RPMI7951 (cell line): ENCODE measurements at places on chromosomes 2 and 18. TPM values are rescaled to one million over a fixed set of nuclear protein-coding genes. Genes with fewer than 3 reads are reported as not detected.

DNA sequence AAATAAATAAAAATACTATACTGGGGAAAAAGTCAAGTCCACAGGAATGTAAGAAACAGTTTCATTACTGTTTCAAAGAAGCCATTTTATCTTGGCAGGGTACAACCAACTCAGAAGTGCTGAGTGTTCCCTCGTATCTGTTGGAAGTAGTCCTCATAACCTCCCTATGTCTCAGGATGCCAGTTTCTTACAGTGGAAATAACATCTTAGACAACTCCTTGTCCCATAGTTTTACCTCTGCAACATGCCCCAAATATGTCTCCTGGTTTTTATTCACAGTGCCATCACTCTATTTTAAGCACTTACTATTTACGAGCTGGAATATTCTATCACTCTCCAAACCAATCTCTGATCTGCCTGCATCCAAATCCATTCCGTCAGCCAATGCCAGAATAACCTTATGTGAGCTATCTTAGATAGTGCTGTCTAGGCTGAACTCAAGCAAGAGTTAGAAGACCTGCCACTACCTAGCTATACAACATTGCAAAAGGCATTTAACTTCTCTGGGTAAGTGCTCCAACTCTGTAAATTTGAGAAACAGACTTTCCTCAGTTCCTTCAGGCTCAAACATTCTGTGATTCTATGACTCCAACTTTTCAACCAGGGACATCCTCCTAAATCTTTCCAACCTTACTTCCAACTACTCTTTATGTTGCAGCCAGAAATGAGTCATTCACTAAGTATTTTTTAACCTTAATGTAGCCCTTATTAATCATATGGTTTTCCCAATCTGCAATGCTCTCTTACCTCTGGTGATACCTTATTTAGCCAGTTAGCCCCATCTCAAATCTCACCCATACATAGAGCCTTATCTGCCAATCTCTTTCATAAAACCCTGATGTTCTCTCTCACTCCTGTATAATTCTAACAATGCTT is 66.7 kb downstream of the RTN4 start:
- DNase-seq, result peak; percentile 64

Gene LIMS1
- total RNA-seq, result 56.1 and 66.0 TPM in 2 replicates

Gene TFCP2L1
- total RNA-seq, result under 0.01 TPM in 1 of 2 replicates, not detected in the other

GRCh38 chr2:224169847-224170246 is 130.8 kb upstream of the SERPINE2 start:
- no peak for DNase-seq

- no peak for DNase-seq
Observed at GRCh38 chr2:204036706-204037105, 100.1 kb downstream of the ICOS start.

- DNase-seq, result no peak
Observed at GRCh38 chr2:159832858-159833257, 34.9 kb upstream of the CD302 start.

- no peak for DNase-seq
Observed at GRCh38 chr2:101002562-101003277, 631 bp downstream of the RPL31 start.

DNA sequence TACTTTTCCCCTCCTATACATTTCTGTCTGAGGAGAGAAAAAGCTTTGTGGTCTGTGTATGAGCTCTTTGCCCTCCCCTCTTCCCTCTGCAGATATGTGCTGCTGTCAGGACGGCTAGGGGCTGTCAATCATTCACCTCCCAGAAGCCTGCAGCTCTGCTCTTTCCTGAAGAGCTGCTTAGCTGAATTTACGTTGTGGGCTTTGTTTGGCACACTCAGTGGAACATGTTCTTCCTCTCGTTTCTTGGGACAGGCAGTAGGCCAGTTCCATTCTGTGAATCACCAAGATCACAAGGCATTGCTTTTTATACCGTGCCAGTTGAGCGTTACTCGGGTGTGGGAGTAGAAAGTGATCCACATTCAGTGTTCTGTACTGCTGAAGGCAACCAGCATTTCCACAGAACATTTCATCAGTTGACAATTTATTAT is 136.7 kb downstream of the LAMA3 start:
- DNase-seq, result peak; percentile 87

GRCh38 chr2:233385489-233386044 is 31.3 kb downstream of the DGKD start:
- no peak for DNase-seq

DNA sequence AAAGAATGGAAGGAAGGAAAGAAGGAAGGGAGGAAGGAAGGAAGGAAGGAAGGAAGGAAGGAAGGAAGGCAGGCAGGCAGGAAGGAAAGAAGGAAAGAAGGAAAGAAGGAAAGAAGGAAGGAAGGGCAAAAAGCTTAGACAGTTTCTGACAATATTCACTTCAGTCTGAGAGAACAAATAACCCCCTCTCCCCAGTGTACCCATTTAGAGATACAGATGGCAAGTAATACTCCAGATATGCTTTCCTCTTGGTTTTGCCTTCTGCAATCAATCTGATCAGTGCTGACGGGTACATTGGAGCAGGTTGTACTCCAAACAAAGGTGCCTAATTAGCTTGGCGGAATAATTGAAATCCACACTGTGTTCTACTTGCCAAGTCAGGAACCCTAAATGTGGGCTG is 534.6 kb upstream of the TMEFF2 start:
- DNase-seq, result no peak

GRCh38 chr2:234496835-234497593 is at the start of gene ARL4C:
TSS of gene ARL4C (minus strand) at chr2:234497081. CDS start at chr2:234496586, 495 bp downstream.
- peak; percentile 82 for DNase-seq

GRCh38 chr2:14749884-14750283 is 117.4 kb downstream of the LRATD1 start:
- DNase-seq, result no peak

DNA sequence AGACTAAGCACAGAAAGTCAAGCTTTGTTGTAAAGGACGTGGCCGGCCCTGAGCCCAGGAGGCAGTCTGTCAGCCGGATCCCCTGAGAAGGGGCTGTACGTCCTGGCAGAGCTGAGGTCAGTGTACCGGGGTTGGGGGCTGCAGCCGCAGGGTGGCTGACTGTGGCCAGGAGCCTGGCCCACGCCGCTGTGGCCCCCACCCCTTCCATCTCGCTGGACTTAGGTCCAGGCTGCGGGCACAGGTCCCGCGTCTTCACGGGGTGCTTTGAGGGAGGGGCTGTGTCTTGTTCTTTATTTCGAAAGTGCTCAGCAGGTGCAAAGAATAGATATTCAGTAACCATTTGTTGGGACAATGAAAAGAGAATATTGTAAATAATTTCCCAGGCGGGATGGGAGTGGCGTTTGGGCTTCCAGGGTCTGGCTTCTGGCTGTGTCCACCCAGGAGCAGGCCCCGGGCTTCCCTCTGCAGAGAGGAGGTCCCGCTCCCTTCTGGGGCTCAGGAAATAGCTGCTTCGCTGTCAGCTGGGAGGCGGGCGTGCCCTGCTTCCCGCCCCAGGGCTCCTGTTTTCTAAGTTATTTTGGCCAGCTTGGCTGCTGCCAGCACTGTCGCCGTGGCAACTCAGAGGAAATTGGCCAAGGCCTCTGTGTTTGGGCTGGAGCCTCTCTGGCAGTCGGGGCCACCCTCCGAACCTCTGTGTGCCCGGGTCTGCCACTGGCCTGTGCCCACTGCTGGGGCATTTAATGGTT is 7.4 kb downstream of the NFATC1 start:
- DNase-seq, result peak; percentile 27

Gene AMER3
- total RNA-seq, result not detected in 2 replicates

DNA sequence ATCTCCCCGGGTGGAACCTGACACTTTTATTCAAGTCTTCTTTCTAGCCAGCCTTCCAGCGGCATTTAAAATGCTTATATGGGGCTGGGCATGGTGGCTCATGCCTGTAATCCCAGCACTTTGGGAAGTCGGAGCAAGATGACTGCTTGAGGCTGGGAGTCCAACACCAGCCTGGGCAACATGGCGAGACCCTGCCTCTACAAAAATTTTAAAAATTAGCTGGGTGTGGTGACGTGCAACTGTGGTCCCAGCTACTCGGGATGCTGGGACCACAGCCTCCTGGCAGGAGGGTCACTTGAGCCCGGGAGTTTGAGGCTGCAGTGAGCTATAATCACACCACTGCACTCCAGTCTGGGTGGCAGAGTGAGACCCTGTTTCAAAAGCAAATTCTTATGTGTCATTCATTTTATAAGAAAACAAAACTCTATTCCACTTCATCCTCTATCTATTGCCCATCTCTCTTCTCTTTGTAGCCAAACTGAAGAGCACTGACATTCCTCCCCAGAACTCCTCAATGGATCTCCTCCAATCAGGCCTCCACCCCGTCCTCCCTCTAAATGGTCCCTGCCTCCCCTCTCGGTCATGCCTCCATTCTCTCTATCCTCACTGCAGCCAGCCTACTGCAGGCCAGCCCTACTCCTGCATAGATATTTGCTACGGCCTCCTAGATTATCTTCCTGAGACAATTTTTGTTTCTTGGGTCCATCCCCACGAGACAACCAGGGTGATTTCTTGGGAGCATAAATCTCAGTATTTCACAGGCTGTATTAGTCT is 18.0 kb upstream of the RHOB start:
- DNase-seq, result no peak

DNA sequence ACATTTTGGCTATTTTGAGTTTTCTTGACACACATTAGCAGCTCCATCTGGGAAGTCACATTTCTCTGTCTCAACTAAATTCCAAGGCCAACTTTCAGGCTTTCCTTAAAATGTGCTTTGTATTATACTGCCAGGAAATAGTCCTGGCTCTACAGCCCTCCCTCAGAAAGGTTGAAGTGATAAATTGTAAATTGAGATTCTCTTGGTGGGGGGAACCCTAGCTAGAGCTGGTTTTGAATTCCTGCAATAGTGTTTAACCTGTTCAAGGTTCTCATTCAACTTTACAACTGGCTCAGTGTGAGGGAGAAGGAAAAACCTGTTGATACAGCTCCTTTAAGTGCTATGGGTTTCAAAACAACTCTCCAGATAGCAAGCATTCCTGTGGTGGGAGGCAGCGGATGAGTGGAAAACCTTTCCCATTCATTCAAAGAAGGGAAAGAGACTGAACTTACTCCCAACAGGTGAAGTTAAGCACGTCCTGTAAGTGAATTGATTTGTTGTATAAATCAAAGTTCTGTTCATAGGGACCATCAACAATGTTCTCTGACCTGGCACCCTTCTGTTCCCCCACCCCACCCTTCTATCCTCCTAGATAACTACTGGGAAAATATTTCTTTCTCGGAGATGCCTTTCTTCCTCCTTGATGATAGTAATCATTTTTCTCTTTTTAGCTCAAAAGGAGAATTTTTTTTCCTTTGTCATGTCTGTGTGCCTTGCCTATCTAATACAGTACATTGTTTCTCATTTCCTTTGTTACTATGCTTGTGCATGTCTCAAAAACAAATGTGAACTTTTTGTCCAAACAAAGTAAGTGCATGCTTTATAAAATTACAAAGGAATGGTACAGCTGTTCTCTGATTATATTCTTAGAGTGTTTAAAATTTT is 44.2 kb upstream of the SLC39A10 start:
- DNase-seq, result peak; percentile 67

Gene UGT1A4
- total RNA-seq, result 0.12 TPM in 1 of 2 replicates, not detected in the other

GRCh38 chr18:60675801-60676200 is 303.2 kb upstream of the MC4R start:
- no peak for DNase-seq

DNA sequence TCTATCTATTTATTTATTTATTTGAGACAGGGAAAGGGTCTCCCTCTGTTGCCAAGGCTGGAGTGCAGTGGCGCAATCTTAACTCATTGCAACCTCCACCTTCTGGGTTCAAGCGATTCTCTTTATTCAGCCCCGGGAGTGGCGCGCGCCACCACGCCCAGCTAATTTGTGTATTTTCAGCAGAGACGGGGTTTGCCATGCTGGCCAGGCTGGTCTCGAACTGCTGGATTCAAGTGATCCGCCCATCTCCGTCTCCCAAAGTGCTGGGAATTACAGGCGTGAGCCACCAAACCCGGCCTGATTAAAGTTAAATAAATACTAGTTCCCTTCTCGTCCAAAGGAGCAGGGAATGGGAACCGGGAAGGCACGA is 4.2 kb upstream of the CTDSP1 start:
- DNase-seq, result no peak

GRCh38 chr2:132256251-132256902 is 94.6 kb upstream of the ANKRD30BL start:
- DNase-seq, result no peak

DNA sequence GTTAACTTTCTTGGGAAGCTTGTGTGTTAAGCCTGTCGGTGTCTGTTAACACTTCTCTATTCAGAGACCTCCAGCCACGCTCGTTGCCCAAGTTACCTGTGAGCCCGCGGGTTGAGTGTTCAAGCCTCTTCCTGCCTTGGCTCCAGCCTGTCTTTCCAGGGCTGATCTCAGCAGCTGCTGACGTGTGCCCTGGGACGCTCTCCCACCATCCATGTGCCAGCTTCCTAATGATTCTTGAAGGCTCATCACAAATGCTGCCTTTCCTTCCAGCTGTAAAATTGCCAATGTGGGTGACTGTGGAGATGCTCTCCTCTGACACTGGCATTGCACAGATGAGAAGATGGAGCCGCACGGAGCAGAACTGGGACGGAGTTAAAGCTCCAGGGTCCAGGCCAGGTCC is 6.1 kb downstream of the RNF144A start:
- DNase-seq, result no peak

- no peak for DNase-seq
Observed at GRCh38 chr2:72994282-72994990, 77.1 kb downstream of the SFXN5 start.

Gene GPR55
- 0.24 and 0.29 TPM in 2 replicates for total RNA-seq

- peak; percentile 50 for DNase-seq
Observed at GRCh38 chr2:197677483-197677882, 2.1 kb upstream of the RFTN2 start.

DNA sequence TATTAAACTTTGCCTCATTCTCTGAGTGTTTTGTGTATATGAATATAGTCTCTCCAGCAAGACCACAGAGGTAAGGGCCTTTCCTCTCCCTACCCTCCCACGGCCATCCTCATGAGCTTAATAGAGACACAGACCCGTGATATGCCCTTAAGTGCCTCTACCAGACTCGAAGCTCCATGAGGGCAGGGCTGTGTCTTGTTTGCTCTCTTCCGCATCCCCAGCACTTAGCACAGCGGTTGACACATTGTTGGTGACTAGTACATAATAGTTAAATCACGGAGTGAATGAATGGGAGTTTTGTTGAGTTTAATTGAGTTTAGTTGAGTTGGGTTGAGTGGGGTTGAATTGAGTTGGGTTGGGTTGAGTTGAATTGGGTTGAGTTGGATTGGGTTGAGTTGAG is 122.3 kb downstream of the ZFP36L2 start:
- no peak for DNase-seq

DNA sequence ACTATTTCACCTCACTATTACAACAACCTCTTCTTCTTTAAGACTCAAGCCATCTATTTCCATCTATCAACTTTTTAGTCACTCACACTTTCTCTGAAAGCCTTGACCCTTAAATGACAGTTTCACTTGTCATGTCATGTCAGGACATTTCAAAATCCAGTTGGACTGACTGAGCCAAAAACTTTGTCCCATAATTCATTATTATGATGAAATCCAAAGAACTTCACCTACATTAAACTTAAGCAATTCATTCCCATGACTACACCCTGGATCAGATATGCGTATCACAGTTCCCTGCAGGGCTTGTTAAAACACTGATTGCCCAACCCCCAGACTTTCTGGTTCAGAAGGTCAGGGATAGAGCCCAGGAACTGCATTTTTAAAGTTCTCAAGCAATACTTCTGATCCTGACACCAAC is 26.5 kb downstream of the LDAH start:
- no peak for DNase-seq

Gene PRKAG3
- not detected in 2 replicates for total RNA-seq

GRCh38 chr2:234478121-234478858 is 18.6 kb downstream of the ARL4C start:
- no peak for DNase-seq
